Amniotic stem cell (primary cell): ENCODE measurements at places on chromosomes 1 and 21.

- no peak for DNase-seq
These were observed 20.9 kb upstream of the RNF11 start for GRCh38 chr1:51215169-51215568.

DNA sequence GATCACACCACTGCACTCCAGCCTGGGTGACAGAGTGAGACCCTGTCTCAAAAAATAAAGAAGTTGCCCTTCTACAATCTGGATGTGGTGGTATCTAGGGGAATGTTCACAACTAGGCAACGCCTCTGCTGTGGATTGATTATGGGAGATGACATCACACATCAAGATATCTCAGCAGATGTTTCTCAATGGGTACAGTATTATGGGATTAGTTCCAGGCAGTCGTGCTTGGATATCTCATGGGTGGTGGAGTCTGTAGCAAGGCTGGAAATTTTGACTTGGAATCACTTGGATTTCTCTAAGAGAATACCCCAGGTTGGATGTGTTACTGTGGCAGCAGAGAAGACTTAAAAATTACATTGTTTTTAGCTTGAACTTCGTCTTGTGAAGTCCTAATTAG is 7.7 kb downstream of the IFNAR2 start:
- no peak for DNase-seq

- no peak for DNase-seq
These were observed 166.7 kb downstream of the MIS18A start for GRCh38 chr21:32112195-32112594.

- DNase-seq = no peak
These were observed 5.7 kb upstream of the TMEM167B start for GRCh38 chr1:109084563-109085517.

GRCh38 chr1:116769104-116769452 is 14.8 kb downstream of the CD2 start:
- no peak for DNase-seq

DNA sequence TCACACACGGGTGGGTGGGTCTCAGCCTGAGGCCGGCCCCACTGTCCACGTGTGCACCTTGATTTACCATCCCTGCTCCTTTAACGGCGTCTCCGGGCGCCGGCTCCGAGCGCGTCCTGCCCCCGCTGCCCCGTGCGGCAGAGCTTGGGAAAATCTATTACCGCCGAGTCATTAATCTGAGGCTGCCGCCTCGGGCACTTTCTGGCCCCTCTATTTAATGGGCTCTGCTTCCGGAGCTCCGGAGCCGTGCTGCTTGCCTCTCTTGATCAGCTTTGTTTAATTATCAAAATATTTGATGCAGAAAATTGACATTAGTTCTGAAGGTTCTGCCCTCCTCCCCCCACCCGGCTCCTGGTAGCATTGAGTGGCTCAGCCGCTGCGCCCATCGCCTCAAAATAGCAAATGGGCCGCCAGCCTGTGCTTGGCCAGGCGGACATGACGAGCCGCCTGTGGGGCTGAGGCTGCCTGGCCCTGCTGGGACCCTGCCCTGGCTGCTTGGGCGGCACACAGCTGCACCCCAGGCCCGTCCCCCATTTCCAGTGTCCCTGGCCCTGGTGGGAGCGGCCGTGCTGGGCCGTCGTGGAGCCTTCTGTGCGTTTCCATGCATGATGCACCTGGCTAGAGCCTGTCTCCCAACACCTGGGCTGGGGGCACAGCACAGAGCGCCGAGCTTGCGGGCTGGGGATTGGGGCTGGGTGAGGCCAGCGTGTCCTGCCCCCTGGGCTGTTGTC is 81.6 kb upstream of the TTC34 start:
- no peak for DNase-seq

GRCh38 chr1:202315576-202316168 is 26.1 kb downstream of the UBE2T start:
- DNase-seq = peak; percentile 65

GRCh38 chr1:24507405-24507804 is 4.8 kb downstream of the RCAN3 start:
- no peak for DNase-seq

DNA sequence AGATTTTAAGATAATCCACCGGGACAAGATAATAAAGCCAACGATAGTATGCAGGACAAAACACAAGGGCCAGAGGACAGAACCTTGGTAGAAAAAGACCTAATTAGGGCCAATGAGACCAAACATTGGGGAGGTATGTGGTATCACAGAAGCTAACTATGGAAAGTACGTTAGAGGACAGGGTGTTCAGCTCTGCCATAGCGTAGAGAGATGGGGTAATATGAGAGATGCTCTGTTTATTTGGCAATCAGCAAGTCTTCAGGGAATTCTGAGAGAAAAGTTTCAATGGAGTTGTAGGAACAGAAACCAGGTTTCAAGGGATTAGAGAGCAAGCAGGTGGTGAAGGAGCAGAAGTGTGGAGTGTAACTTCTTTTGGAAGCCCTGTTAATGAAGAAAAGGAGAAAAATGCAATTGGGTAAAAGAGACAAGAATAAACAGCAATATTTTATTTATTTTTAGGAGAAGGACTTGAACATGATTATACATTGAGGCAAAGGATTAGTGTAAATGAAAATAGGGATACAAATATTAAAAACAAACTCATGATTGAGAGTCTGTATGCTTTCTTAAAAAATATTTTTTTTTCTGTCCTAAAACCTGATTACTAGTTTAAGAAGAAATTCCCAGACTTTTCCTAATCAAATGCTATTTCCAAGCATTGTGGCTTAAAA is 24.0 kb downstream of the EEIG2 start:
- no peak for DNase-seq

- no peak for DNase-seq
These were observed 47.4 kb downstream of the CLCA4 start for GRCh38 chr1:86594284-86594770.

GRCh38 chr21:25964015-25964414 is 206.6 kb downstream of the APP start:
- DNase-seq = no peak

DNA sequence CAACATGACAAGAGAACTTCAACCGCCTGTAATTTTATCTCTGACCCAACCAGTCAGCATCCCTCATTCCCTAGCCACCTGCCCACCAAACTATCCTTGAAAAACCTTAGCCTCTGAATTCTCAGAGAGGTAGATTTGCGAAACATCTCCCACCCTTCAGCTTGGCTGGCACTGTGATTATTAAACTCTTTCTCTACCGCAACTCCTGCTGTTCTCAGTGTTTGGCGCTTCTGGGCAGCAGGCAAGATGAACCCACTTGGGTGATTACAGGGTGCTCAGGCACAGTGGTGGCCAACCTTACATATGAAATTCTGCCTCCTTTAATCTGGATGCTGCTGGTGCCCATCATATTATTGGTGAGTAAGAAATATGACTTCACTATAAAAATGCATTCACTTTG is 22.1 kb downstream of the CCDC190 start:
- DNase-seq = no peak

DNA sequence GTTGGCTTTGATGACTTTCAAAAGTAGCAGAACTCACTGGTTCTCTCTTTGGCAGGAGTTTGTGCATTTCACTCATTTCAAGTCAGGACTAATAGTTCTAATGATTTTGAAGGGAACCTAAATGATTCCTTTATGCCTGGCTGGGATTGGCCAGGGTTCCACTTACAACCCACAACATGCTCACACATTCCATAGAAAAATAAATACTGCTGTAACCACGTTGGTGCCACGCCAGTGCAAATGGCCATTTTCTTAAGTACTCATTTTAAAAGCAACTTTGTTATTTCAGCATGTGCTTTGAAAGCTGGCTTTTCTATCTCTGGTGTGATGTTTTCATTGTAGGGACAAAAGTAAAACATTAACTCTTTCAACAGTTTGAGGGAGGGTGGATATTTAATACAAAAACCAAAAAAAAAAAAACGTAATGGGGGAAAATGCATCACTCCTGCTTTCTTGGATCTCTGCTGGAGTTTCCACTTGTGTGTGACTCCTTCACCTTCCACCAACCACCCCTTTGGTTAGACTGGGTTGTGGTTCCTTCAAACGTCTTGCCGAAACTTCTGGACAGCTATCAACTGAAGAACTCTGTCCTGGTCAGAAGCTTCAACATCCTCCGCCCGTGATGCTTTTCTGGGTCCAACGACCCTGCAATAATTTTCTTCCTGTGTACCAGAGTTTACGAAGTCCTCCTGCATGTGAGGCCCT is 300.4 kb upstream of the RUNX1 start:
- no peak for DNase-seq

DNA sequence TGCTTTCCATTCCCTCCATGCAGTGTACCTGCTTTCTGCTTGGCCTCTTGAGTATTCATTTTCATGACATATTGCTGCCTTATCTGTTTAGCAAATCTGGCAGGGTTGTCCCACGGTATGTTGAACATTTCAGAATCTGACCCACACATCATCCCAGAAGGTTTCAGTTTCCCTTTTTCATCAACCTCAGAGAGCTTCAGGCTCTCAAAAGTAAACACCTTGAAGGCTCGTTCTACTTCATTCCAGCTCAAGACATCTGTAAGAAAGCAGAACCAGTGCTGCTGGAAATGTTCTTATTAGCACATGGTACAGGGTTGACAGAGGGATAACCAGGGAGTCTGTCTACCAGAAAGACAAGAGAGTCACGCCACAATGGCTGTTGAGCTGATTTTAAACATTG is 103.6 kb downstream of the SPAG17 start:
- DNase-seq = no peak

DNA sequence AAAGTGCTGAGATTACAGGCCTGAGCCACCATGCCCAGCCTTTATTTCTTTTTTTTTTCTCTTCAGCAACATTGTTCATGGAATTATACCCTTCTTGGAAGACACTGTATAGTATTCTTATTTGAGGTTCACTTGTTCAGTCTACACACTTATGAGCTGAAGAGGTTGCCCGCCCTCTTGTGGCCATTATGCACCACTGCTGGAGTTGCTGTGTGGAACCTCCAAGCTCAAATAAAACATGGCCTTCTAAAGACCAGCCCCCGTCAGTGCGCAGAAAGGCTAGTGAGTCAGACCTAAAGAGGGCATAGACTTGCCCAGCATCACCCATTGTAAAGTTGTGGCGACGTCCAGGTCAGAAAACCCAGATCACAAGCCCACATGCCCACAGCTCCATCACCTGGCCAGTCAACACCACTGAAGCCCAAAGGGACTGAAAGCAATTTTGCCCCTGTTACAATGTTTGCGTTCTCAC is 20.4 kb downstream of the LURAP1 start:
- DNase-seq = peak; percentile 89

DNA sequence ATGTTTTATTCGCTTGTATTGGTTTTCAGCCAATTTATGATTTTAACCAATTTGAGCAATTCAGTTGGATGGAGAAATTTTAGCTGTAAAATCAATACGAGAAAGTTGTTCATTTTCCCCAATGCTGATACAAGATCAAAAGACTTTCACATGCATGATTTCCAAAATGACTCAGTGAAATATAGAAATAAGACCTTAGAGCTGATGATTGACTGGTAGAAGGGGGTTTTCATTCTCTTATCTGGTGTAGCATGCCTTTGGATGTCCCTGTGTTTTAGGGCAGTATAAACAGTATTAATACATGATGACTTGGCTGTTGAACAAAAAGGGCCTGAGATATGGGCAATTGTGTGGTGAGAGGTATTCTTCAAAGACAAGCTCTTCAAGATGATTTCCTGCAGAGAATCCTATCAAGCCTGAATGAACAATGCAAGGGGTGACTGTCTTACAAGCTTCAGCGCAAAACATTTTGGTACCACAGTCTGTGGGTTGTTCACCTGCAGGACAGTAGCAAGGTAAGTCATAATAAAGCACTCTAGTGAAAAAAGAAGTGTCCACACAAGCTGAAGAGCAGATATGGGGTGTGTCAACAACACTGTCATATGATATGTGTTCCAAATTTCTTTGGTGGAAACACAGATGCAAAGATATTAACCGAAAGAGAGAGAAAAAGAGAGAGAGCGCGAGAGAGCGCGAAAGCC is 156.2 kb downstream of the TNFSF18 start:
- no peak for DNase-seq

DNA sequence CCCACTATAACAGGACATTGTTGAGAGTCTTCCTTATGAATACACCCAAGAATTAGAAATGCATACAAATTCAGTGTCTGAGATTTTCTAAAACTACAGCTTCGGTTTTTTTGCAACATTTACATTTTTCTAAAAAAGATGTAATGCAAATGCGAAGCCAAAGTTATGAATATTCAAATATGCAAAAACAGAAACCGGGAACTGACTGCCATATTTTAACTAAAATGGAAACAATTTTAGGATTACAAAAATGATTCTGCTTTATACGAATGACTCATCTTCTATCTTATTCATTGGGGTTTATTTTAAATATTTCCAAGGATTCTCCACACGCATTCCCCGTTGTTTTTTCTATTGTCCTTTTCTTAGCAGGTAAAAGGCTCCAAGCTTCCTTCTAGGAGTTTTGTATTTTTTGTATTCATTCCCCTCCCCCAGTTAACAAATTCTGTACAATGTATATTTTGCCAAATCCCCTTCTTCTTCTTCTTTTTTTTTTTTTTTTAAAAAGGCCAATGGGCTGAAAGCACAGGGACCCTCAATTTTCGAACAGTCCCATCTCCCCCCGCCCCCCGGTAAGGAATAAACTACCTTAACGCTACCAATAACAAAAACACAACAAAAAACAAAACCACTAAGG is 1.0 kb downstream of the ARPC5 start:
- DNase-seq = no peak

DNA sequence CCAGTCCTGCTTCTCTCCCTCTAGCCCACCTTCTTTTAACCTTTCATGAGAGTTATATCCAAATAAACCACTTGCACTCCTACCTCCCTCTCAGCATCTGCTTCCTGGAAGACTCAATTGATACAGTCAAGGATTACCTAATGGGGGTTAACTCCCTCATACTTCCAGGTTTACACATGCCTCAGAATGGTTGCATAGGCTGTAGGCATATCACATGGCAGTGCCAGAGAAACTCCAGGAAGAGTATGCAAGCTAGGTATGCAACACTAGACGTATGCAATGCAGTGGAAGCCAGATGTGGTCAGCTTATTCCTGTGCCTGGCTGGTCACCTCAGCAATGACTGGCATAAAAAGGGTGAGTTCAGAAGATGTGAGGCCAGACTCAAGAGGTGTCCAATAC is 32.7 kb upstream of the VANGL1 start:
- no peak for DNase-seq

DNA sequence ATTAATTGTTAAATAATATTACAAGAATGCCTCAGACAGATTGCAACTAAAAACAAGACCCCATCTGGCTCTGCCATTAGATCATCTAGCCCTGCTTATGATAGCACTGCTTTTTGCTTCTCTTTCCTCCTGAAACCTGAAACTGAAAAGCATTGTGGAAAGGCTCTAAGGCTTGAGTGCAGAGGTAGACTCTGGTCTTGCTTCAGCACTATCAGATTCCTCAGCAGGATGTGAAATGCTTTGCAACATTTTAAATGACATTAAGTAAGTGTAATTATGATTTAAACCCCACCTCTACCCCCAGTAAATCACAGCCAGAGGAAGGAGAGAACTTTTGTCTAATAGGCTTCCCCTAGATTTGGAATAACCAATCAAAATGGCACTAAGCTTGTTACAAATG is 32.9 kb downstream of the PHC2 start:
- no peak for DNase-seq

DNA sequence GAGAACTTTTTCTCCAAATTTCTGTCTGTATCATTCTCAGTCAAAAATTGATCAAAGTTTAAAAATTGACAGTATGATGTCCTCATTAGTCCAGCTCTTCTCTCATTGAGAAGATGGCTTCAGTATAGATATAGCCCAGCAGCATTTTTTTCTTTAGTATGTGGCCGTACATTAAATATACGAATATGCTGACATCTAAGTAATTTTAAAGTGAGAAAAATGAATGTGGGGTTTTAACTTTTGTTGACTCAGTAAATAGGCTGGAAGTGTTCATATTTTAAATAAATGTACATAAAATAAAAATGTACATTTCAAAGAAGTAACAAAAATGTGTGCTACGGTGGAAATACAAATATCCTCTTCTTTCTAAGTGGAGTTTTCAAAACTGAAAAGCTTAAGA is 123.5 kb upstream of the PKN2 start:
- DNase-seq = no peak
